ENCODE measurements at places on chromosomes 12 and 14. TPM values are rescaled to one million over a fixed set of nuclear protein-coding genes. Genes with fewer than 3 reads are reported as not detected.
A peak's percentile ranks its signal among the peaks of the same experiment; 100 is the strongest.

The HAL gene
- total RNA-seq: 0.27 TPM

The OTX2 gene
- total RNA-seq: not detected

The MYO1H gene
- total RNA-seq: 0.52 TPM

The EPS8 gene
- 20.7 TPM for total RNA-seq

The INF2 gene
- 30.4 TPM for total RNA-seq

The FKBP11 gene
- total RNA-seq: 6.3 TPM

The TXNDC16 gene
- total RNA-seq: 3.4 TPM

DNA sequence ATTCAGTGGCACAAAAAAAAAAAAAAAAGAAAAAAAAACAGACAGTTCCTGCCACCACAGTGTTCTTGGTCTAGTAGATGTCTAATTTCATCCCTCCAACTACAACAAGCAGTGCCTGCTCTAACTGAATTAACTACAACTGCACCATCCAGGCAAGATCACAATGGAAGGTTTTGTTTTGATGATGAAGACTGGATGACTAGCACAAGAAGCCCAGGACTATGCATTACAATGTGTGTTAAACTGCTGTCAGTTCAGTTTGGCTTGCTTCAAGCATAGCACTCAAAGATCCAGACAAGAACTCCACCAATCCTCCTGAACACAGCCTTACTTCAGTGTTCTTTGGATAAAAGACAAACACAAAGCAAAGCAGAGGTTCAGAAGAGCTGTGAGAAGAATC, 279.9 kb downstream of the GRIN2B start:
- DNase-seq: no peak

DNA sequence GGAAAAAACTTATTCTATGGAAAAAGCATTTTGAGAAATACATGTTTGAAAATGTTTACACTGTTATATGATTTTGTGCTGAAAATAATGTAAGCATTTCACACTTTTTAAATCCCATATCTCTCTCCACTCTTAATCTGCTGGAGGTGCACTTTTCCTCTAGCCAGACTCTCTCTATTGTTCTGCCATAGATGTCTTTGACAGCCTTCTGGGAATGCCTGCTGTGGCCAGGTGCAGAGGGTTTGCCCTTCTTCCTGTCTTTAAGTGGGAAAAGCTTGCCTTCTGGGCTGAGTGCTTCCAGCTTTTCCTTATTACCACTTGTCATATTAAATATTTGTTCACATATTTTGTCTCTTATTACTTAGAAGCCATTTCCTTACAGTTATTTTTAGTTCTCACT, 60.1 kb upstream of the PPM1H start:
- no peak for DNase-seq

DNA sequence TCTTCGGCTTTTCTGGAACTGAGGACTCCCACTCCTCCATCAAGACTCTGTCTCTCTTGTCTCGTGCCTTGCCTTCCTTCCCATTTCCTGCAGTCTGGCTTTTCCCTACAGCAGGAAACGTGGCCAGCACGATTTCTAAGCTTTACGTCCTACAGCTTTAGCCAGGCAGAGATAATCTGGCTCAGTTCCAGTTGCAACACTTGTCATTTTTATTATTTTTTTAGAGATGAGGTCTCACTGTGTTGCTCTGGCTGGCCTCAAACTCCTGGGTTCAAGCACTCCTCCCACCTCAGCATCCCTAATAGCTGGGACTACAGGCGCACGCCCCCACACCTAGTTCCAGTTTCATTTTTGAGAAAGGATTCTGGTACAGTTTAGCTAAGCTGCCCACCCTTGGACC, 19.9 kb downstream of the CALM1 start:
- DNase-seq: no peak

DNA sequence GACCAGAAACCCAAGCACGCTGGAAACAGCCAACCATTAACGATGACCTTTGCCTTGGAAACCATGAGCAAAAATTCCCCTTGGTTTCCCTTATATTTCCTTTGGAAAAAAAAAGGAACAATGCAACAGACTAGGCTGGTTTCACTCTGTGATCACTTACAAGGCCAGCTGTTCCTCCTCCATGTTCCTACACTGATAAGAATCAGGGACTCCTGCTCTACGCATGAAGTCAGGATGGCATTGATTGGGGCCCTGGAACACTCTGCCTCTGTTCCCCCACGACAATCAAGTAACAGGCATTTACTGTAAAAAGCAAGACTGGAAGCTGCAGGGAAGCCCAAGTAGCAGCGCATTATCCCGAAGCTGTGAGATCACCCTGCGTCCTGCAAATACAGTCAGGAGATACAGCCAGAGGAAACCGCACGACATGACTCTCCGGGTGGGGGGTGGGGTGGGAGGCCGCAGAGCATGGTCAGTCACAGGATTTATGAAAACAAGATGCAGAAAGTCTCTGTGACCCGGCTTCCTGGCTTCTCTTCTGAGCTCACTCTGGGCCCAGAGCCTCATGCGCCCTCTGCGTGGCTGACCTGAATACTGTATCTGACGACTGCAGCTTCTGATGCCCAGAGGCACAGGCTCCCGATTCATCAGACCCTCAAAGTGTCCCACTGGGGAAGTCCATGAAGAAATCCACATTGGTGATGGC, 31.1 kb downstream of the SSH1 start:
- peak; percentile 72 for DNase-seq

- peak; percentile 40 for DNase-seq
Measured at GRCh38 chr14:64293976-64294671, at the start of gene ESR2. TSS of gene ESR2 (minus strand) at chr14:64294371. CDS start at chr14:64282985, 11,386 bp downstream.

DNA sequence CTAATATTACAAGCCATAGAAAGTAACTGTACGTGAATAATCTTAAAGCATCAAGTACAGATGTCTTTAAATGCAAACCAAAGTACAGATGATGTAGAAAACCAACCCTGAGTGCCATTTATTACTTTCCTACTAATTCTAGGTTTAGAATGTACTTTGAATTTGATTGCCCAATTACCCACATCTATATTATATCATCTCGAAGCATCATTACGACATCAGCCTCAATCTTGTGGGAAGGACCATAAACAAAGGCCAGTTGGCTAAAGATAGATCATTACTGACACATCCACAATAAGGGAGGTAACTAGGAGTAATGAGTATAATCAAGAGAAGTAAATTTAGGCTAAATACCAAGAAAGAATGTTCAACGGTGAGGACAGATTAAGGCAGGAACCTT, 478.9 kb downstream of the BCAT1 start:
- DNase-seq: no peak

GRCh38 chr12:117850048-117850447, 118.7 kb downstream of the KSR2 start:
- no peak for DNase-seq

- no peak for DNase-seq
Measured at GRCh38 chr12:9991876-9992275, 7.0 kb downstream of the CLEC1B start.

- no peak for DNase-seq
Measured at GRCh38 chr14:56585461-56586084, 6.0 kb downstream of the TMEM260 start.

DNA sequence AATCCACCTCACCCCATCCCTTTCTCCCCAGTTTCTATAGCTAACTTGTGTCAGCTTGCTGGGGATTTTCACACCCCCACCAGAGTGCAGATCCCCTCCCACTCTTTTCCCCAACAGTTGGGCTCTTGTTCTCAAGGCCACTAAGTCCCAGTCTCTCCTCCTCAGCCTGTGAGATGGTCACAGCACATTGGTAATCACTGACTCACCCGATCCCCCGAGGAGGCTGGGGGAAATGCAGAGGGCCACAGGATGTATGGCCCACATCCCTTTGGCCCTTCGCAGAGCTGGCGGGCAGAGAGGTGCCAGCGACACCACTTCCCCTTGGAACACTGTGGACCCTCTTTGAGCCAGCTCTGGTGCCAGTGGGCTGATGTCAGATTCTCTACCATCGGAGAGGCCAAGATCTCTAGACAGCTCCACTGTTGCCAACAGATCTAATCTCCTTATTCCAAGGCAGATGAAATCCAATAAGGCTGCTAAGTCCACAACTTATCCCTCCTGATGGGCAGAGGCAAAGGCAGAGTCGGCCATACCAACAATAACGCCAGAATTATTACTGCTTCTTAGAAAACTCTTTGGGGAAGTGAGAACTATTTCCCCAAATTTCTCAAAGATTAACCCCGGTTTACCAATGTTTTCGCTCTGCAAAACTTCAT, 1.6 kb downstream of the FMNL3 start:
- DNase-seq: peak; percentile 41

GRCh38 chr12:112473056-112473455, 54.3 kb downstream of the PTPN11 start:
- no peak for DNase-seq

DNA sequence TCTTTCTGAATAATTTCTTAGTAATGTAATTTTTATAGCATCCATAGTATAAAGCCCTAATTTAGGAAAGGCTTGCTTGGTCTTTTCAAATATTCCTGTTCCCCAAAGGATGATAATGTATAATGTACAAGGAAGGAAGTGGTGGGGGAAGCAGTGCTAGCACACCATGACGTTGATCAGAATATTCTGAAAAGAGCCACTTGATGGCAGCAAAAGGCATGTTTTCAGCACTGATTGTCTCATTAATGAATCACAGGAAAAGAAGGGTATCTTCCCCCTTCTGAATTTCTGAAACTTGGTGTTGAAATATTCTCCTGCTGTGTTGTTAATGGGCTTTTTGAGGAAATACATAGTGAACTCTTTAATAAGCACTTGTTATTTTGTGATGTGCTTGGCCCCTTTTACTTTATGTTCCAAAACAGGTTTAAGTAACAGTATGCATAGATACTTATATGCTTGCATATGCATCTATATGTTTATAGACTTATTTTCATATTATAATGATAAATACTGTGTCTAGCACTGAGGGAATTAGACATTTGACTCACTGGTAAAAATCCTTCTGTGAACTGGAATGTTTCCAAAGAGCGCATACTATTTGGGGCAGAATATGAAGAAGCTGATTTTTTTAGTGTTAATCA, 122.0 kb downstream of the TMEM117 start:
- no peak for DNase-seq

DNA sequence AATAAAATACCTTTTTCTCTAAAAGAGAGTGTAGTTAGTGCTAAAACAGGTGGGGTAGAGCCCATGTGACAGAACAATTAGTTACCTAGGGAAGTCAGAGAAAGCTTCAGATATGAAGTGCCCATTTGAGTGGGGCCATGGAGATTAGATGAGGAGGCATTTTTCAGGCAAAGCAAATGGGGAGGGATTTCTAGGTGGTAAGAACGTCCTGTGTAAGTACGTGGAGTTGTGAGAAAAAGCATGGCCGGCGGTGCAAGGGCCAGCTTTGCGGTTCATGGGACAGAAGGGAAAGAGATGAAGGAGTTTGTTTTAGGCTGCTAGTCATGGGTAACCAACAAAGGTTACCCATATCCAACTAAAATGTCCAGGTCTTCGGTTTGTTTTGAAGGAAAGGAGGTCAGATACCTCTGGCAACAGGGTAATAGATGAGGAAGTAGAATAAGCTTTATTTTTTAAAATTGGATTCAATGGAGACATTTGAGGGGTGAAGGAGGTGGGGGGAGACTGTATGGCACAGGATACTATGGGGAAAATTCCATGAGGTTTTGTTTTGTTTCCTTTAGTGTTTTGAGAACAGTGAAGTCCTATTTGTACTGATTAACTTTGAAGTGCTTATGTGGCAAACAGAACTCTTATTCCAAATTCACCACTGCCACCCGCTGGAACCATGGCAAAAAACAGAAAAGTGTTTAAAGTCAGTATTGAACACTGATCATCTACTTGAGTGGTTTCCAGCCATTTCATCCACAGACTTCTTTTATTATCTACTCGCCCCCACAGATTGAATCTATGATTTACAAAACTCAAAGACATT, 10.0 kb upstream of the SNRPF start:
- DNase-seq: no peak

GRCh38 chr12:30144777-30145683, 361.3 kb upstream of the TMTC1 start:
- DNase-seq: no peak

- no peak for DNase-seq
Measured at GRCh38 chr12:118850244-118850825, 131.0 kb upstream of the SRRM4 start.

DNA sequence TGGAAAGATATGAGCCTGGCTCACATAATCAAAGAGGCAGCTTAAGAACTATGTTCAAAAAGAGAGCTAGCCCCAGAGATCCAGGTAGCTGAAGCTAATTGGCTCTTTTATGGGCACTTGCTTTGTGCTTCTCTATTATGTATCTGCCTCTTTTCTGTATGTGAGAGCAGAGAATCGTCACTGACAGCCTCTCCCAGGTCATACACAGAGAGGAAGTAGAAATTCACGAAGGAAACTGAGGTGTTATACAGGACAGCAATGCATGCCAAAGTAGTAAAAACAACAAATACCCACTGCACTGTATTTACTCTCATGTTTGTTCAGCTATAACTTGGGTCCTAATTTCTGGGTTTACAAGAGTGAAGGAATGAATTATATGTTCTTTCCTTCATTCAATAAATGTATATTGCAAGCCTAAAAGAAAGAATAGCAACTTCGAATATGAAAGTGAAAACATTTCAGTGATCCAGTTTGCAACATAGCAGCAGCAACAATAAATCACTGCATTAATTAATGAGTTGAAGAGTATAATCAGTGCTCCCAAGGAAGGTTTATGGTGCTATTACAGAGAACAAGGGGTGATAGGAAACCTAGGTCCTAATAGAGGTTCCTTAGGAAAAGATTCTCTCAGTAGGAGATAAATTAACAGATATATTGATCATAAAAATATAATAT, 47.1 kb upstream of the ATXN7L3B start:
- no peak for DNase-seq

GRCh38 chr12:80189241-80189640, 89.9 kb downstream of the OTOGL start:
- no peak for DNase-seq

GRCh38 chr12:132703641-132704040, 7.0 kb upstream of the PGAM5 start:
- no peak for DNase-seq

GRCh38 chr12:80282761-80283160, 161.3 kb upstream of the PTPRQ start:
- DNase-seq: no peak

DNA sequence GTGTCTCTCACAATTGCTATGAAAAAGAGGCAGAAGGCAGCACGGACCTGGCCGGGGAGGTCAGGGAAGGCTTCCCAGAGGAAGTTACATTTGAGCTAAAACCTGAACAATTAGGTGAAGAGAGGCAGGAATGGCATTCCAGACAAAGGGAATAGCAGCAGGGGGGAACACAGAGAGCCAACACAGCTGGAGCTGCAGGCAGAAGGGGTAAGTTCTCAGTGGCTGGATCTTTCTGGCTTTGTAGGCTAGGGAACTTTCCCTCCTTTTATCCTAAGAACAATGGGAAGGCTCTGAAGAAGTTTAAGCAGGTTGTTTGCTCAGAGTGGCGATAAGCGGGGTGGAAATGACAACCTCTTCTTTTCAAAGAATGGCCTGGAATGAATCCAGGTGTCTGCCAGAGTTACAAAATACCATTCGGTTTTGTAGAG, 100.0 kb downstream of the PRIMA1 start:
- no peak for DNase-seq

DNA sequence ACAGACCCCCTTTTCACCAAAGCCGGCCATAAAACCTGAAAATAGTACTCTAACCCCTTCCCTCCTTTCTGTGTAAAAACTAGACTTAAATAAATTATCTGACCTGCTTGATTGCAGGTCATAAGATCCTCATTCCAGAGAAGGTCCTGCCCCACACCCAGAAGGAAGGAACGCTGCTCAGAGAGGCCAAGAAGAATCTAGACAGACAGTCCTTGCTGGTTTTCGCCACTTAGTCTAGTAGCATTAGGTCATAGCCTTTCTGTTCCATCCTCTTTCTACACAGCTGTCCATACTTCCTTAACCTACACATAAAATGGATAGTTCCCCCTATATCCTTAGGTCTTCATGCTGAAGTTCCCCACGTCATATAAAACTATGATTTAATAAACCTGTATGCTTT, 83.7 kb upstream of the IGF1 start:
- no peak for DNase-seq
